ENCODE measurements at places on chromosomes 11 and 22. TPM values are rescaled to one million over a fixed set of nuclear protein-coding genes. Genes with fewer than 3 reads are reported as not detected.

FAM76B gene
- polyA plus RNA-seq = 2.0 TPM

GAB4 gene
- polyA plus RNA-seq = not detected

GAL3ST1 gene
- not detected for polyA plus RNA-seq

OR4C12 gene
- polyA plus RNA-seq = not detected

GALNT18 gene
- 30.2 TPM for polyA plus RNA-seq

OR4D10 gene
- polyA plus RNA-seq = not detected

SCGB1C1 gene
- polyA plus RNA-seq = not detected

SNX32 gene
- polyA plus RNA-seq = 0.11 TPM

SCN3B gene
- polyA plus RNA-seq = 0.01 TPM

GPHA2 gene
- 0.27 TPM for polyA plus RNA-seq

EHF gene
- 9.0 TPM for polyA plus RNA-seq

LARGE2 gene
- polyA plus RNA-seq = 65.8 TPM

KRTAP5-9 gene
- not detected for polyA plus RNA-seq

RNASEH2C gene
- 56.4 TPM for polyA plus RNA-seq

CARD18 gene
- 0.65 TPM for polyA plus RNA-seq

LMNTD2 gene
- polyA plus RNA-seq = 1.2 TPM

YPEL4 gene
- not detected for polyA plus RNA-seq

POU2AF3 gene
- polyA plus RNA-seq = not detected

HSD17B12 gene
- polyA plus RNA-seq = 37.2 TPM

OR56A4 gene
- not detected for polyA plus RNA-seq

TMEM191C gene
- 1.3 TPM for polyA plus RNA-seq

NAALADL1 gene
- polyA plus RNA-seq = 6.4 TPM

SLC35E4 gene
- 4.3 TPM for polyA plus RNA-seq
